MG63 (cell line): ENCODE measurements at places on chromosomes 6 and 20. TPM values are rescaled to one million over a fixed set of nuclear protein-coding genes. Genes with fewer than 3 reads are reported as not detected.
A peak's percentile ranks its signal among the peaks of the same experiment; 100 is the strongest.

DNA sequence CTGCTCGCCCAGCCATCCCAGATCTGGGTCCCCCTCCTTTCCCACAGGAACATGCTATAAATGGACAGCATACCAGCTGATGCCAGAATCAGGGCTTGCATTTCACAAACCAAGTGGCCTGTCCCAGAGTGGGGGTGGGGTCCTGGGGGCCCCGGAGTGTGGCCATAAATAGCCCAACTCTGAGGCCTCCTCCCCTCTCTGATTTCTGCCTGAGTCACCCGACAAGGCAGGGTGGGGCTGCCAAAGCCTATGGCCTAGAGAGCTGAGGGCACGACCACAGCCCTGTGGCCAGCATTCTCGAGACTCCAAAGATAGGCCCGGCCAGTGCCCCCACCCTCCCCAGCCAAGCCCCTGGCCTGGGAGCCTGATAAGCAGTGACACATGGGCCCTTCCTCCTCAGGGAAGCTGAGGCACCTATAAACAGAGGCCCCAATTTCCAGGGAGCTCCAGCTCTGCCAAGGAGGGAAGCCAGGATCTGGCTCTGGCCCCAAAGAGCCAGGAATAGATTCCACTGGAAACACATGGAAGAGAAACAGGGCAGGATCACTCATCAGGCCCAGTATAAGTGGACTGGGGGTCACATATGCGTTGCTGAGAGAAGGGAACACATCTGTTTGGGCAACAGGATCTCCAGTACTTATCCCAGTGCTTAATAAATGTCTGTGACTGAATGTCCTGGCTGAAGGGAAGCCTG is 20.3 kb downstream of the SNTA1 start:
- DNase-seq, result peak; percentile 83

DNA sequence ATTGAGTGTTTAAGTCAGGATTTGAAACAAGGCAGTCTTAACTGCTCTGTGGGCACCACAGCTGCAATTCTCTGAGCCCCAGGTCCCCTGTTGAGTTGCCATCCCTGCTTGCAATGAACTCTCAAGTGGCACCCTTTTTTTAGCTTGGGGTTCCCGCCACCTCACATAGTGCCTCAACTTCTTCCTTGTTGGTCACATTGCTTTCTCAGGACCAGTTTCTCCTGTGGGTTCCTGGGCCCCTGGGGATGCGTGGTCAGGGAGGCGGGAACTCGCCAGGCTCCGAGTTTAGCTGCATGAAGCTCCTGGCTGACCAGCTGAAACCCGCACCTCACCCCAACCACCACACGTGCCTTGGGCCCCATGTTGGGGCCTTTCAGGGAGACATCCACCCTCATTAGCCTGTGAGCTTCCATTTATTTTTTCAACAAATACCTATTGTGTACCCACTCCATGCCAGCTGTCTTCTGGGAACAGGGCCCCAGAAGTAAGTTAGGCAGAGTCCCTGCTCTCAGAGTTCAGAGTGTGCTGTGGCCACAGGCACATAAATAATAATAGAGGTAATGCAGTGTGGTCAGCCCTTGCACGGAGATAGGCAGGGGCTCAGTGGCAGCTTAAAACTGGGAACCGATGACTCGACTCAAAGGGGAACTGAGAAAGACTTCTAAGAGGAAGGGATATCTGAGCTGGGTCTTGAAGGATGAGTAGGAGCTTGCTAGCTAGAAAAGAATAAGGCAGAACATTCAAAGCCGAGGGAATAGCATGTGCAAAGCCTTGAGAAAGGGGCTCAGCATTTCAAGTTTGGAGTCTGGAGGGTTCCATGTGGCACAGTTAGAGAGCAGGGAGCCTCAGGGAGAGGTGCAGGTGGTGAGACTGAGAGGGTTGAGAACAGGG is 33.9 kb upstream of the FAM83D start:
- DNase-seq, result no peak

- no peak for DNase-seq
Measured at GRCh38 chr20:33894798-33895197, 83.7 kb downstream of the CHMP4B start.

DNA sequence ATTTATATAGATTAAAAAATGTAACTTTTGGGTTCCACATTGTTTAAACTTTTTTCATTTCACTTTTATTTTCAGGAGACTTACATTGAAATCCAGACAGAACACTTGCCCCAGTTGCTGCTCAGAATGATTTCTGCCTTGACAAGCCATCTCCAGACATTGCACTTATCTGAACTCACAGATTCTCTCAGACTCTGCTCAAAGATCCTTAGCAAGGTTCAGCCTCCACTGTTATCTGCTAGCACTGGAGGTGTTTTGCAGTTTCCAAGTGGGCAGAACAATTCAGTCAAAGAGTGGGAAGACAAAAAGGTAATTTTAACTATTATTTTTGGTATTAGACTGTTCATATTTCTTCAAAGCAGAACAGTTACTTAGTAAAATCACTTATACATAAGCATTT is 58.0 kb downstream of the DOP1A start:
- no peak for DNase-seq

DNA sequence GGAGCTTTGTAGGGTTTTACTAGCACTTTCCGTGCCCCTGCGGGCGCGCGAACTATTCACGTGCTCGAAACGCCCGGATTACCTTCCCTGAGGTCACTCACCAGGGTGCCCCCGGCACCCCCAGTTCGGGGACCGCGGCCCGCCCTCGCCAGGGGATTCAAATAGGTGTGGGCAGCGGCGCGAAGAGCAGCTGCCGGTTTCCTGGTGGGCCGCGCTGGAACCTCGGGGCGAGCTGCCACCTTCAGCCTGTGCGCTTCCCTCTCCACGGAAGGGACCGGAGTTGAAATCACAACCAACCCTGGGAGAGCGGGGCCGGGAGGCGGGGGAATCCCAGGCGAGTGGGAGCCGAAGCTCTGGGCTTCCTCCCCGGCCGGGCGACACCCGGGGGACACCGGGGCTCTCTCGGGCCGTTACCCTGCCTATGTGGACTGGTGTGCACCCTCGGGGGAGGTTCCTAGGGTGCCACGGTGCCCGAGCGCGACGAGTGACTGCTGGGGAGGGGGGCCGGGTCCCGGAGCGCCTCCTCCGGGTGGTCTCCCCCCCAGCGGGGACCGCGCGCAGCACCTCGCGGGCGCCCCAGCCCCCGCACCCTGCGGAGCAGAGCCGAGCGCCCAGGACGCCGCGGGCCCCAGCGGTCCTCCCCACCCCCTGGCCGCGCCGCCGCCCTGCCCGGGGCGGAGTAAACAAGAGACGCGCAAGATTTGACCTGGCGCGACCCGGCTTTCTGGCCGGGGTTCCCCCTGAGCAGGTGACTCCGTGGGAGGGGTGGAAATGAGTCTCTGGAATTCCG is 2.1 kb upstream of the HIVEP2 start:
- DNase-seq, result peak; percentile 74

GRCh38 chr20:24669701-24670100 is 200.3 kb downstream of the SYNDIG1 start:
- DNase-seq, result no peak

DNA sequence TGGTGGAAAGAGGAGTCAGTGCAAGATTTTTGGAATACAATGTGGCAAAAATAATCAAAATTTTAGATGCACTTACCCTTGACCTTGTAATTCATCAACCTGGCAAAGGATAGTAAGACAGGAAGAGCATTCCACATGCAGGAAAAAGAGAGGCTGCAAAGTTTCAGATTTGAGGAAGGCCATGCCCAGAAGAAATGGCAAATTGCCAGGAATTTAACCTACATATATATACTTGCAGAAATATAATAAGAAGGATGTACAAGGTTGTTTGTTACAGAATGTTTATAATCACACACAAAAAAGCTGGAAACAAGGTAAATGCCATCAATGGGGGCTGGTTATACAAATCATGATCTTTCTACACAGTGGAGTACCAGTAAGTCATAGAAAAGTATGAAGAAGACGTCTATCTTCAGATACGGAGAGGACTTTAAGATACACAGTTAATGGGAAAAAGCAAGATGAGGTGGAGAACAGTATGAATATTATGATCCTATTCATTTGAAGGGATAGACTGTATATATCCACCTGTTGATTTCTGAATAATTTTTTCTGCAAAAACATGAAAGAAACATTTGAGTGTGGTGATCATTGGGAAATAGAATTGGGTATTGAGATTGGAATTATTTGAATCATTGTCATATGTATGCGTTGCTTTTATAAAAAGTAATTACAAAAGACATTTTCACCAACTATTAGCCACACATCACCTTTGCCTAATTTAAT is 253.8 kb downstream of the TBC1D7 start:
- no peak for DNase-seq

GRCh38 chr6:51489133-51489532 is 598.3 kb downstream of the PKHD1 start:
- no peak for DNase-seq

GRCh38 chr6:36519352-36519751 is 27.9 kb downstream of the STK38 start:
- DNase-seq, result no peak

DNA sequence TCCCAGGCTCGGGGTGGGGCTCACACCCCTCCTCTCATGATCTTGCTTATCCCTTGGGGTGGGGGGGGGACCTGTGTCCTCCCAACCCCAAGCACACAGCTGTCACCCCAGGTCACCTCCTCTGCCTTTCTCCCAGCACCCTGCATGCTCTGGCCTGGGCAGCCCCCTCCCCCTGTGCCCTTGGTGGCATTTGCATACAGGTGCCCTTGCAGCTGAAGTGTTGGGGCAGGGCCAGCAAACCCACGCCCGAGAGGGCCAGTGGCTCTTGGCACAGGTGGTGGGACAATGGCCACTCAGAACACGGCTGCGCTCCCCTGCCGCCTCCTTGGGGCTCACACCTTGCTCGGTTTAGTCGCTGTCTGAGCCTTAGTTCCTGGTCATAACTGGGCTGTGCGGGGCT is 11.3 kb upstream of the MYT1 start:
- no peak for DNase-seq

- DNase-seq, result no peak
Measured at GRCh38 chr6:13030396-13030795, 297.9 kb downstream of the TBC1D7 start.

- DNase-seq, result no peak
Measured at GRCh38 chr6:131469130-131469529, 103.9 kb upstream of the ARG1 start.

DNA sequence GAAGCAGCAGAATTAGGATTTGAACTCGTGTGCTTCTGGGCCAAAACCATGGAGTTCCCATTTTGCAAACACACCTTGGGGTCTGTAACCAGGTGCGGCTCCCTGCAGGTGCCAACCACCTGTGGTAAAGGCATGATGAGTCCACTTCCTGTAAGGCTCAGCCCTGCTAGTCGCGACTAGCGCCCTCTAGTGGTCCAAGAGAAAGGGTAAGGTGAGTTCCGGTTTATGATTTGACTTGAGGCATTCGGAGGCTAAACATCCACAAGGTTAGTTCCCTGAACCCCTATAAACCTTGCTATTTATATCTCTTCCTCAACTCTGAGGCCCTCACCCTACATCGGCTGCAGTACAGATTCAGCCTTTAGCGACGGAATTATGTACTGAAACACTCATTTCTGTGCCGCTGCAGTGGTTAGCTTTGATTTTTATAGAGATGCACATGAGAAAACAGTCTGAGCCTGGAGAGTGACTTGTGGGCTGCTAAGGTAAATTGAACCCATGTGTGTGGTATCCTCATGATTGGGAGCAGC is 173.4 kb downstream of the PLCB1 start:
- peak; percentile 42 for DNase-seq

- peak; percentile 70 for DNase-seq
Measured at GRCh38 chr6:82364087-82365015, 734 bp downstream of the TPBG start.

- DNase-seq, result no peak
Measured at GRCh38 chr6:67200626-67201403, 1434.3 kb upstream of the ADGRB3 start.

DNA sequence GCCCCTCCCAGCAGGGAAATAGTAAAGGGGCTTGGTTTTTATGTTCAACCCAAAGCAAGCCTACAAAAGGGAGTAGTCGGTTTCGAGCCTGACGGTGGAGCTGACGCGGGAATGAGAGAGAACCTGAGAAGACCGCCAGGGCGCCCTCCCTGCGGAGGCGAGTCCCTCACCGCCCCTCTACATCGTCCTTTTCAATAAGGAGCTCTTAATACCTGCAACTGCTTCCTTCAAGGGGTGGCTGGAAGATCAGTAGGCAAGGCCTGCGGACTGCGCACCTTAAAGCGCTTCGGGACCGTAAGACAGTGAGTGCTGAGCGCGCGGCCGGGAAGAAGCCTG is 709 bp upstream of the ZNF76 start:
- peak; percentile 33 for DNase-seq

GRCh38 chr6:298233-299103 is 6.2 kb downstream of the DUSP22 start:
- no peak for DNase-seq

DNA sequence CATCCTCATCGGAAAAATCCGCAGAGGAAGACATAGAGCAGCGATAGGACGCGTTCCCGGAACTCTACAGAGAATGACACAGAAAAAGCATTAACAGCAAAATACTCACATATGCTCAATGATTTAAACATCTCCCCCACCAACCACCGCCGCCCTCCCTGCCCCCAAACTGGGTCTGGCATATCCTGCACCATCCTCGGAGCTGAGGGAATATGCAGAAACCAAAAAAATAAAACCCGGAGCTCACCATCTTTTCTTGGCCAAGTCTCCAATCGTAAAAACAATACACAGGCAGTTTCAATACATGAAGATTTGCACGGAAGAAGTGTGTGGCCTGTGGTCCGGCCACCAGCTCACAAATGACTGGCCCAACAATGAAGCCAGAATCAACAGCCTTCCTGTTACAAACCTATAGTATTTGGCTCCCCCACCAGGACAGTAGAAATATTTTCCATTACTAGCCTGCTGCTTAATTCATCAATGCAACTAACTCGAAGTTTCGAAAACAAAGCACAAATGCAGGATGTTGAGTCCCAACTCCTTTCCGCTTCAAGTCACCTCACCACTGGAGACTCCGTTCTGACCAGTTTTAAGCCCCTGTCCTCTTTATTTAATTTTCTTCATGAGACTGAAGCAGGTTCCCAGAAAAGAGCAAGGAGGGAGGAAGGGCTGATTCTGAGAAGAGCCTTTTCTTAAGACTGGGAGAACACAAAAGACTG is 103.2 kb upstream of the BEND6 start:
- peak; percentile 26 for DNase-seq

The KCNQ5 gene
- total RNA-seq, result 7.8 and 10.6 TPM in 2 replicates

The TNF gene
- not detected in 2 replicates for total RNA-seq

The PHACTR3 gene
- not detected in 2 replicates for total RNA-seq

The KHDRBS2 gene
- total RNA-seq, result not detected in 2 replicates

The TCP11 gene
- total RNA-seq, result 0.25 TPM in 1 of 2 replicates, not detected in the other

The MYLK4 gene
- not detected in 2 replicates for total RNA-seq

The RALGAPB gene
- 6.2 and 13.2 TPM in 2 replicates for total RNA-seq

The RUNX2 gene
- 0.13 and 0.39 TPM in 2 replicates for total RNA-seq

The RIMS4 gene
- 0.39 and 2.9 TPM in 2 replicates for total RNA-seq

The SLC2A4RG gene
- 49.0 and 123 TPM in 2 replicates for total RNA-seq

The LTB gene
- not detected in 2 replicates for total RNA-seq
